ENCODE measurements at places on chromosomes 7 and 10. TPM values are rescaled to one million over a fixed set of nuclear protein-coding genes. Genes with fewer than 3 reads are reported as not detected.

ANXA8 gene
- 0.69 TPM for total RNA-seq

DNA sequence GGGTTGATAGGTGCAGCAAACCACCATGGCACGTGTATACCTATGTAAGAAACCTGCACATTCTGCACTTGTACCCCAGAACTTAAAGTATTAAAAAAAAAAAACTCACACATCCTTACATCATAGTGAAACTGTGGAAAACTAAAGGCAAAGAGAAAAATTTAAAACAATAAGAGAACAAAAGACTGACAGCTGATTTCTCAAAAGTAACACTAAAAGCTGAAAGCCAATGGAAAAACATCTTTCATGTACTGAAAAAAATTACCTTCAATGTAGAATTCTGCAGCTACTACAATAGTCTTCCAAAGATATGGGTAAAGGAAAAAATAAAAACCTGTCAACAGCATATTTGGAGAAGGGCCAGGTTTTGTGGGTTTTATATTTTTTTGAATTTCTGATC is 729.1 kb upstream of the NRP1 start:
- DNase-seq, result no peak
- no peak overlapping the region for H3K4me3 ChIP-seq
- H3K4me1 ChIP-seq, result no peaks in the 10 kb centered on the region
- H3K36me3 ChIP-seq, result peaks cover 6% of the 10 kb centered on the region
- H3K27ac ChIP-seq, result no peak overlapping the region
- H3K27me3 ChIP-seq, result no peaks in the 10 kb centered on the region

DNA sequence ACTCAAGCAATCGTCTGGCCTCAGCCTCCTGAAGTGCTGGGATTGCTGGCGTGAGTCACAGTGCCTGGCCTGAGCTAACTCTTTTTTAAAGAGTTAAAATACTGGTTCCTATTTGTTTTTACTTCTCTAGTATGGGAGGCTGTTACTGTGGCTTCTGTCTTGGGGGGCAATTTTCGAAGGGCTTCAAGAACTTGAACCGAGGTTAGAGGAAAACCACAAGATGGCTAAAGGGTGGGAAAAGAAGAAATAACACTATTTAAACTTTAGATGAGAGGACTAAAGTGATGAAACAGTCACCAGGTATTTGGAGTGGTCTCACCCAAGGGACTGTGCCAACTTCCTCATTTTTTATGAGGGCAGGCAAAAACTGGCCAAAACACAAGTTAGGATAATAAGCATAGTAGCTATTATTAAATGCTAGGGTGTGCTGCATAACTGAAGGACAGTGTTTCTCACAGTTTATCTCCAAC is 17.8 kb downstream of the MET start:
- peaks cover 78% of the 10 kb centered on the region for H3K4me1 ChIP-seq
- H3K36me3 ChIP-seq, result peaks cover 13% of the 10 kb centered on the region
- H3K27me3 ChIP-seq, result no peaks in the 10 kb centered on the region
- H3K4me3 ChIP-seq, result 0 out of 2 replicates have a peak overlapping the region, but pooled peaks have one; percentile 6

GRCh38 chr7:130927062-130927461 is 193.1 kb upstream of the KLF14 start:
- DNase-seq, result peak; percentile 1
- H3K4me1 ChIP-seq, result peaks cover 35% of the 10 kb centered on the region
- H3K27ac ChIP-seq, result no peak overlapping the region
- H3K27me3 ChIP-seq, result no peaks in the 10 kb centered on the region
- H3K4me3 ChIP-seq, result no peak overlapping the region

BICC1 gene
- total RNA-seq, result 11.9 TPM

GRCh38 chr7:18575622-18576572 is 80.3 kb downstream of the HDAC9 start:
- H3K4me1 ChIP-seq, result 0 out of 2 replicates have a peak, but pooled peaks cover 10% of the 10 kb centered on the region
- no peaks in the 10 kb centered on the region for H3K36me3 ChIP-seq
- DNase-seq, result no peak
- no peaks in the 10 kb centered on the region for H3K27me3 ChIP-seq
- no peak overlapping the region for H3K27ac ChIP-seq

DNA sequence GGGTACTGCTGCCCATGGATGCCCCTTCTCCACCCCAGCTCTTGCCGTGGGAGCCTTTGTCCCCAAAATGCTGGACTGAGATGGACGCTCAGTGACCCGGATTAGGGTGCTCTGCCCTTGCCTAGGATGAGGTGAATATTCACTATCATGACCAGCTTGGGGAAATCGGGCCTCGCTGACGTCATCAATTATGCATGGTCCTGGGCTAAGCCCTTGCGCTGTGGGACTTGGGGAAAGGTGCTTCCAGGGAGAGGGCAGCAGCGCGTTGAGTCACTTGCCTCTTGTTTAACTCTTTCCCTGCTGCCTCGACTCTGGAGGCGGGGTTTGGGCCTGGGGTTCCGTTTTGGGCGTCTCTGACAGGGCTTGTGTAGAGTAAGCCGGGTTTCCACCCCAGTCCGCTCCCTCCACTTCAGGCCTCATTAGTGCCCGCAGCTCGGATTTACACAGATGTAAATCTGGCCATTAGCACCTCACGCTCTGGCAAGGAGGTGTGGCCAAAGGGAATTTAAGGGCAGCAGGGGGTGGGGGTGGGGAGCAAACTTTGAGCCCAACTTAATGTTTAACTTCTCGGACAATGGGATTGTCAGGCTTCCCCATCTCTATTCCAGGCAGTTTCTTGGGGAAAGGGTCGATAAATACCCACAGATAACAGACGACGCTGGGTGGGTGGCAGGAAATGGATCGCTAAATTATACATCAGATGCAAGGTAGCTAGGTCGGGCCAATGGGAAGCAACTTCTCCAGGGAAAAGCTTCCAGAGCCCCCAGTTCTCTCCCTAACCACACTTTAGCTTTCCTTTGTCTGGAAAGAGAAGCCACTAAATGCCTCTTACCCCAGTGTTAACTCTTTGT is 51.3 kb upstream of the TCF7L2 start:
- no peaks in the 10 kb centered on the region for H3K27me3 ChIP-seq
- no peaks in the 10 kb centered on the region for H3K4me1 ChIP-seq
- no peak overlapping the region for H3K27ac ChIP-seq
- H3K36me3 ChIP-seq, result no peaks in the 10 kb centered on the region
- DNase-seq, result no peak
- H3K4me3 ChIP-seq, result no peak overlapping the region

DNA sequence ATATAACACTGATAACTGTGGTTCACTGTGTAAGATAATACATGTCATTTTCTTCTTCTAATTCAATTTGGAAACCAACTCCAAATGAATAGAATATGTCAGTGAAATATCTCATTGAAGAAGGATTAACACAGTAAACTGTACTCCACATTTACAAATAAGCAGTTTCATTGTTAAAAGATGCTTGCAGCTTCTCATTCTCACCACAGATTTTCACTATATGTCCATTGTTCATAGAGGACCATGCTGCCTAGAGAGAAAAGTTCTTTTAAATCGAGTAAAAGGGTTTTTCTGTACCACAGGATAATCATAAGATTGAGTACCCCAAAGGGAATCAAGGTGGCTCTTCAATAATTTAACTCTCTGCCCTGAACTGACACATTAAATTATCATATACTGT is 165.5 kb downstream of the LRRN3 start:
- no peaks in the 10 kb centered on the region for H3K27me3 ChIP-seq
- no peak for DNase-seq
- H3K27ac ChIP-seq, result no peak overlapping the region
- H3K4me1 ChIP-seq, result no peaks in the 10 kb centered on the region
- no peak overlapping the region for H3K4me3 ChIP-seq
- no peaks in the 10 kb centered on the region for H3K36me3 ChIP-seq

DNA sequence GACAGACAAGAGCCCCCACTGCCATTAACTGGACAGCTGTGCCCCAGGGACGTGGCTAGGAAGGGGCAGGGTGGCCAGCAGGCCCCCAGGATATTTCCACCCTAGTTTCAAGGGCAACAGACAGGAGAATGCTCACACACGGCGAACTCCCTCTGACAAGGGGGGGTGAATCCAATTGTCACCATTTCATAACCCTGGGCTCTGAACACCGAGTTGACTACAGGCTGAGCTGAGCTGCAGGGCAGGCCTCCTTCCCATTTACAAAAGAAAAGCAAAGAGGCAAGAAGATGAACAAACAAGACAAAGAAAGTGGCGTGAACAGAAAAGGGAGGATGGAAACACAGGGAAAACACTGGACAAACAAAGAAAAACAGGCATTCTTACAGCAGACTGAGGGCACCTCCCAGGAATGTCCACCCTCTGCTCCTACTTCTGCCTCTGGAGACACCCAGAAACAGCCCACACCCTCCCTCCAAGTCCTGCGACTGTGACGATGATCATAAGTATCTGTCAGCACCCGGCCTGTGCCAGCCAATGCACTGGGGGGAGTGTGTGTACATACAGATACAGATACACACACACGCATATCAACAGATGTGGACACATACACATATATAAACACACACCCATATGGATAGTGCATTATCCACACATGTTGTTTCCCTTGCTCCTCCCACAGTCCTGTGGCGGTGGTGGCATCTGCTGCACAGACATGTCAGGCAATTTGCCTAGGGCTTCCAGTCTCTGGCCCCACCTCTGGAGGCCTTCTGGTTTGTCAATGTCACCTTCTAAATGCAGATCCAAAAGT is 66.2 kb downstream of the FAM53B start:
- H3K36me3 ChIP-seq, result no peaks in the 10 kb centered on the region
- H3K4me1 ChIP-seq, result no peaks in the 10 kb centered on the region
- no peak overlapping the region for H3K27ac ChIP-seq
- no peak overlapping the region for H3K4me3 ChIP-seq

DNA sequence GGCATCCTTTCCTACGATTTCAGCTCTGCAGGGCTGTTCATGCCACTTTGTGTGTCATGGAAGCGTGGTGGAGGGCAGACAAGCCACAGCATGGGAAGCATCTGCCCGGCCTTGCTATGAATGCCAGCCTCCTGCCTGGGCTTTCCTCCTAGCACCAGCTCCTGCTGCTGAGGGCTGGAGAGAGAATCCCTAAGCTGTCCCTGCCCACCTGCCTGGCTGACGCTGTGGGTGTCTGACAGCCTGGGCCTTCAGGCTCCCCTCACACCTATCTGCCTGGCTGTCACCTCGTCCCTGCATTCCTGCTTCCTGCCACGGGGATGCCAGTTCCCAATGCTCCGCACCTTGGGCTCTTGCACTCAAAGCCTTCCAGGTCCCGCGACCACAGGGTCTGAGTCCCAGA is 606.5 kb upstream of the MGMT start:
- H3K36me3 ChIP-seq, result no peaks in the 10 kb centered on the region
- no peak overlapping the region for H3K27ac ChIP-seq
- H3K4me3 ChIP-seq, result no peak overlapping the region

FRAT1 gene
- total RNA-seq, result 4.1 TPM
